ENCODE measurements at places on chromosomes 5 and 9.

GRCh38 chr9:9395539-9395938 lies 1217.3 kb downstream of the PTPRD start:
- H3K27ac ChIP-seq = no peak overlapping the region
- no peaks in the 10 kb centered on the region for H3K36me3 ChIP-seq

GRCh38 chr5:74386571-74387334 lies 253.8 kb downstream of the ENC1 start:
- DNase-seq = peak; percentile 72
- H3K4me1 ChIP-seq = peaks cover 34% of the 10 kb centered on the region
- H3K4me3 ChIP-seq = no peak overlapping the region
- H3K27ac ChIP-seq = peak overlapping the region; percentile 21

DNA sequence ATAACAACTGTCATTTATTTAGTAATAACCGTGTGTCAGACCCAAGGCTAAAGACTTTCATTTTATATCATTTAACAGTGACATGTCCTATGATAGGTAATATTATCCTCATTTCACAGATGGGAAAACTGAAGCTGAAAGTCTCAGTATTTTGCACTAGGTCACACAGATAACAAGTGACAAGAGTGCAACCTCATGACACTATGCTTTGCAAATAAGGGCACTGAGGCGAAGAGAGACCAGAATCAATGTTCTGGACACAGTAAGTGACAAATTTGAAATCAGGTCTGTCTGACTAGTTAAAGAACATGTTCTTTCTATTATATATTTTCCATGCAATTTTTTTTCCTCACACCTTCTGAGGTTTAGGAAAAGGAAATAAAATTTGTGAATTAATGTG lies 585.7 kb downstream of the LRRC70 start:
- H3K27me3 ChIP-seq = no peaks in the 10 kb centered on the region
- H3K4me3 ChIP-seq = no peak overlapping the region
- H3K36me3 ChIP-seq = no peaks in the 10 kb centered on the region
- H3K27ac ChIP-seq = no peak overlapping the region
- no peaks in the 10 kb centered on the region for H3K4me1 ChIP-seq
- no peak for DNase-seq

DNA sequence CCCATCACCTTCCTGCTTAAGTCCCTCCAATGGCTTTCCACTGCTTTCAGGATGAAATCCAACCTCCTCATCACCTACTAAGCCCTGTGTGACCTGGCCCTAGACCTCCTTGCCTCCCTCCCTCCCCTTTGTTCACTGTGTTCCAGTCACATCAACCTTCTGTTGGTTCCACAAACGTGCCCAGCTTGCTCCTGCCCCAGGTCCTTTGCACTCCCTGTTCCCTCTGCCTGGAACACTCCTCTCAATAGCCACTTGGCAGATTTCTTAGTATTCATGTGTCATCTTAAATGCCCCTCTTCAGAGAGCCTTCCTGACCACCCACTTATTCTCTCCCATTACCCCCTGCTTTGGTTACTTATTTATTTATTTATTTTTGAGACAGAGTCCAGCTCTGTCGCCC lies 24.1 kb upstream of the STXBP1 start:
- no peaks in the 10 kb centered on the region for H3K36me3 ChIP-seq
- no peak overlapping the region for H3K4me3 ChIP-seq
- H3K4me1 ChIP-seq = peaks cover 17% of the 10 kb centered on the region
- H3K27me3 ChIP-seq = no peaks in the 10 kb centered on the region

DNA sequence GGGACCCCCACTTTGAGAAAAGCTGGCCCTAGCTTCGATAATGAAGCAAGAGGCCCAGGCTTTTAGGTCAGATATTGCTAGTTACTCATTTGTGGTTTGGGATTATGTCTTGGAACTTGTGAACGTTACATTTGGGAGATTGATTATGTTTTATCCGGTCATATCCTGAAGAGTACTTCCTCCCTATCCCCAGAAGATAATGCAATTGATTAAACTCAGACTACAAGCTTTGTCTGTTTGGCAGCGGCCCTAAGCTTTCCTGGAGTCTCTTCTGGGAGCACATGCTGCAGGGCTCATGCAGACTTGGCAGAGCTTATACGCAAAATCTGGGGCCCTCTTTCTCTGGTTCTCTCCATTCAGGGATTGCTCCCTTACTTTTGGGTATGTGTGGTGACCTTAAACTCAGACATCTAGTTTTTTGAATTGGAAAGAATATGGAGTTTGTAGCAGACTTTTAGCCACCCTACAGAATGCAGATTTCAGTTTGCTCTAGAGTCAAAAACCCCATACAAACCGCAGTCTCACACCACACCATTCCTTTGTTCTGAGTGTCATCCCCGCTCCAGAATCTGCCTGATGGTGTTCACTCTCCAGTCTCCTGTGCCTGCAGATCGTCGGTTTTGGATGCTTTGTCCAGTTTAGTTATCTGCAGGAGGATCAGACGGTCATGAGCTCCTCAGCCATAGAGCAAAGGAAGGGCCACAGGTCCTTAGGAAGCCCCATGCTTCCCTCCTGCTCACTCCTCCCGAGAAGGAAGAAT lies 449.5 kb upstream of the TRPC7 start:
- H3K27ac ChIP-seq = peak overlapping the region; percentile 37
- peaks cover 26% of the 10 kb centered on the region for H3K4me1 ChIP-seq
- no peak overlapping the region for H3K4me3 ChIP-seq
- peaks cover 7% of the 10 kb centered on the region for H3K27me3 ChIP-seq
- DNase-seq = peak; percentile 56

DNA sequence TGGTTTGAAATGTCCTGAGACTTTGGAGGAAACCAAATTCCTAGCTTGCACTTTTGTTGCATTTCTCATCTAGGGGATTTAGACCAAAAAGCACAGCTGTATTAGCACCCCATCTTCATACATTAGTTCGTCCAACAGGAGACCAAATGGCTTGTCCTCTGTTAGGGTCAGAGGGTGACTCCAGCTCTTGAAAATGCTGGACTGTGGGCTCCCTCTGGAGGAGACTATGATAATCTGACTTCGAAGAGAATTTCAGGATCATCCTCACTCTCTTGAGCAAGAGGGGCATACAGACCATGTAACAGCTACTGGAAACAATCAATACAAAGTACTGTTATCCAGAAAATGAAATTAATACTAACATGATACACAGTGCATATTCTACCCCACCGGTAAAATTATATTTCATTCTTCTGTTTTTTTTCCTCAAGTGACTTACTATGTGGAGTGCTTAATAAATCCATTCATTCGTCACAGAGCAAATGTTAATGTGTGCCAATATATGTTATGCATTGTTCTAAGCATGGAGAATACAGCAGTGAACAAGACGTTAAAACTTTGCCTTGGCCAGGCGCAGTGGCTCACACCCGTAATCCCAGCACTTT lies 63.7 kb upstream of the PPP2CA start:
- no peak overlapping the region for H3K4me3 ChIP-seq
- no peaks in the 10 kb centered on the region for H3K27me3 ChIP-seq
- H3K27ac ChIP-seq = no peak overlapping the region

DNA sequence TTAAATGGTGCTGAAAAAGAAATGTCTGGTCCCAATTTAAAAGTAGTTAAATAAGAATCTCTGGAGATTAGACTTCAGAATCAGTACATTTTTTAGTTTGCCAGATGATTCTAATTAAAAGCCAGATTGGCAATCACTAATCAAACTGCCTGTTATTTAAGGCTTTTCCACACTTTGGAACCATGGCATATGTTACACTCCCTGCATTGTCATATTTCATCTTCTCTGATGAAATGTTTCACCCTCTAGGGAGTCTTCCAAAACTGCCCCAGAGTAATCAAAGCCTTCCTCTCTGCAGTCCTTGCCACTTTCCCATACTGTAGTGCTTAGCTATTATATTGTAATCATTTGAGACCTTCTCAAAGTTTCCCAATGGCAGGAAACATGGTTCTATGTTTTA lies 17.5 kb upstream of the OR13C9 start:
- DNase-seq = no peak
- no peak overlapping the region for H3K4me3 ChIP-seq
- H3K27ac ChIP-seq = no peak overlapping the region
- no peaks in the 10 kb centered on the region for H3K4me1 ChIP-seq
- no peaks in the 10 kb centered on the region for H3K27me3 ChIP-seq

DNA sequence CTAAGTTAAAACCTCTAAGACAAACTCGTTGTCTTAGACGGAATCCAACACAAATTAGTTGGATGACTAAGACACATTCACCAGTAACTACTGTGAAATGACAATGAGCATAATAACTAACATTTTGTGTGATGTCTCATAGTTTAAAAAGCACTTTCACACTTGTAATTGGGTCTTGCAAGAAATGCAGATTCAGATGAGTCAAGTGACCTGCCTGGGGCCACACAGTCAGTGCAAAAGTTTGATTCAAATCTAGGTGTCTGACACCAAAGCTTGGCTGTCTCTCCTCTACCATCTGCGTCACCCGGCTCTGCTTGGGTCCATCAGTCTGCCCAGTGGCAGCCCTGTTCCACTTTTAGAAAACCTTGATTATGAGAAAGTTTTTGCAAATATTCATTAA lies 143.7 kb downstream of the TTLL11 start:
- no peaks in the 10 kb centered on the region for H3K36me3 ChIP-seq
- H3K4me1 ChIP-seq = peaks cover 23% of the 10 kb centered on the region
- DNase-seq = peak; percentile 56
- H3K27ac ChIP-seq = no peak overlapping the region
- H3K27me3 ChIP-seq = no peaks in the 10 kb centered on the region

DNA sequence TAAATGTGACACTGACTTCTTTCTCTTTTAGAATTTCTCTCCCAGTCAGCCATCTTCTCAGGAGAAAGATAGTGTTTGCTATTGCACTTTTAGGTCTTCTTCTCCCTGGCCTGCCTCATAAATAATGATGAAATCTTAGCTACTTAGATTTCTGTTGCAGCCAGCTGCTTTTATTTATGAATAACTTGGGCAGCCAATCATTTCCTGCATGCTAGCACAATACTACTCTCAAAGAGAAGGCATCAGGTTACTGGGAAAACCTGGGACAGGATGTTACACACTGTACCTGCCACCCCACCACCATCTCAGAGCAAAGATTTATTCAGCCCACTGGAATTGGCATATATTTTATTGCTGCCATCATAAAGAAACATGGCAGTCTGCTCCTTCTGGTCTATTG lies 266.6 kb downstream of the PRELID2 start:
- peak; percentile 18 for DNase-seq
- no peaks in the 10 kb centered on the region for H3K27me3 ChIP-seq

DNA sequence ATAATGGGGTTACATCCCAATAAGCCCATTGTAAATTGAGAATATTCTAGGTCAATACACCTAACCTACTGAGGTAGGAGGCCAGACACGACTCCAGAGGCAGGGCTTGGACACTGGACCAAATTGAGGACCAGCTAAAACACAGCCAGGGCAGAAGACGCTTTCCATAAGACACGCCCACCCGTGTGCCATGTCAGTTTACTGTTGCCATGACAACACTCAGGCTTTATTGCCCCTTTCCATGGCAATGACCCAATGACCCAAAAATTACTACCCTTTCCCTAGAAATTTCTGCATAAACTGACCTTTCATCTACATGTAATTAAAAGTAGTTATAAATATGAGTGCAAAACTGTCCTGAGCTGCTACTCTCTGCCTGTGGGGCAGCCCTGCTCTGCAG lies 31.5 kb downstream of the SLC22A4 start:
- H3K27me3 ChIP-seq = no peaks in the 10 kb centered on the region
- H3K27ac ChIP-seq = no peak overlapping the region
- no peak for DNase-seq
- no peak overlapping the region for H3K4me3 ChIP-seq
- peaks cover 6% of the 10 kb centered on the region for H3K4me1 ChIP-seq
- H3K36me3 ChIP-seq = 0 out of 2 replicates have a peak, but pooled peaks cover 18% of the 10 kb centered on the region

- H3K27me3 ChIP-seq = no peaks in the 10 kb centered on the region
- no peak for DNase-seq
- H3K36me3 ChIP-seq = no peaks in the 10 kb centered on the region
- no peak overlapping the region for H3K27ac ChIP-seq
- H3K4me3 ChIP-seq = no peak overlapping the region
- no peaks in the 10 kb centered on the region for H3K4me1 ChIP-seq
Measured at GRCh38 chr5:58077416-58077815, 382.5 kb downstream of the PLK2 start.

DNA sequence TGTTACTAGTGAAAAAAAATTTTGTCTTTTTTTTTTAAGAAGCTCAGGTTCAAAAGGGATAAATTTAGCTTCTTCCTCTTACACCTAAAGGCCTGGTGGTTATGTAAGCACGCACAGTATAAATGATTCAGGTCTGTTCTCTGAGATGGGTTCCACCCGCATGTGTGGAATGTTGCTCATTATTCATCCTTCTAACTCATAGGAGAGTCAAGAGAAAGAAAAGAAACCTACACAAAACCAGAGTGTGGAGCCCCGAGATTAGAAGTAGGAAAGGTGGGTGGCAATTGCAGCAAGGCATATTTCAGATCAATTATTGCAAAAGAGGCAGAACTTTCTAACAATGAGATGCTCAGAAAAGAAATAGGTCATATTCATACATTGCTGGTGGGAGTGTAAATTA lies 13.5 kb downstream of the PLAC8L1 start:
- DNase-seq = peak; percentile 10
- H3K4me3 ChIP-seq = no peak overlapping the region
- no peaks in the 10 kb centered on the region for H3K36me3 ChIP-seq

- no peaks in the 10 kb centered on the region for H3K27me3 ChIP-seq
- peak; percentile 91 for DNase-seq
- no peaks in the 10 kb centered on the region for H3K36me3 ChIP-seq
- H3K27ac ChIP-seq = peak overlapping the region; percentile 90
- peak overlapping the region; percentile 59 for H3K4me3 ChIP-seq
Measured at GRCh38 chr9:87148331-87149104, 201.2 kb upstream of the GAS1 start.

DNA sequence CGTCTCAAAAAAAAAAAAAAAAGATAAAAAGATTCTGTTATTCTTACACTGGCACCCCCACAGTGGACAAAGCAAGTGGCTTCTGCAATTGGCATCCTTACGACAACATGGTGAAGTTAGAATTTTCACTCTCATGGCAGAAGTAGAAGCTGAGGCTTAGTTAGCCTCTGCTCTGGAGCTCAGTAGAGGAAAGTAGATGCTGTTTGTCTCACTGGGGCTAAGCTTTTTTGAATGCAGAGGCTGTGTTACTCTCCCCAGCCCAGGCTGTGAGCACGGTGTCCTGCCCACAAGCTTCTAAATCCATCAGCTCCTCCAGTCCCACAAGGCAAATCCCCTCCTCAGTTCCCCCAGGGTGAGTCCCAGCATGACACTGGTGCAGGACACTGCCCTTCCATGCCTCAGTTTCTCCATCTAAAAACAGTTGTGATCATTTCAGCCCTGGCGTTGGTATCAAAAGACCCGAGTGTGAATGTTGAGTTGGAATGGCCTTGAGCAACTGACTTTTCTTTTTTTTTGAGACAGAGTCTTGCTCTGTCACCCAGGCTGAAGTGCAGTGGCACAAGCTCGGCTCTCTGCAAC lies 22.6 kb upstream of the PHF19 start:
- DNase-seq = no peak
- H3K27ac ChIP-seq = no peak overlapping the region
- peaks cover 9% of the 10 kb centered on the region for H3K27me3 ChIP-seq
- no peaks in the 10 kb centered on the region for H3K36me3 ChIP-seq

DNA sequence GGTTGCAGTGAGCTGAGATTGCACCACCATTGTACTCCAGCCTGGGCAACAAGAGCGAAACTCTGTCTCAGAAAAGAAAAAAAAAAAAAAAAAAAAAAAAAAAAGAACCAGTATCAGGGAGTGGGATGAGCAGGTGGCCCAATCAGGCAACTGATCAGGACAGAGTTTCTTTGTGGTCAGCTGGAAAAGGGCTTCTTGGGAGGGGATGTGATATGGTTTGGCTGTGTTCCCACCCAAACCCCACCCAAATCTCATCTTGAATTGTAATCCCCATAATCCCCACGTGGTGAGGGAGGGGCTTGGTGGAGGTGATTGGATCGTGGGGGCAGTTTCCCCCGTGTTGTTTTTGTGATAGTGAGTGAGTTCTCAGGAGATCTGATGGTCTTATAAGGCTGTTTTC lies 4.7 kb upstream of the GCNT1 start:
- H3K4me1 ChIP-seq = peaks cover 44% of the 10 kb centered on the region
- DNase-seq = no peak
- no peaks in the 10 kb centered on the region for H3K36me3 ChIP-seq
- no peaks in the 10 kb centered on the region for H3K27me3 ChIP-seq
- H3K4me3 ChIP-seq = no peak overlapping the region

Data from GM23248 (cell line).